Panc1 (cell line): ENCODE measurements at places on chromosomes 3 and 15.

DNA sequence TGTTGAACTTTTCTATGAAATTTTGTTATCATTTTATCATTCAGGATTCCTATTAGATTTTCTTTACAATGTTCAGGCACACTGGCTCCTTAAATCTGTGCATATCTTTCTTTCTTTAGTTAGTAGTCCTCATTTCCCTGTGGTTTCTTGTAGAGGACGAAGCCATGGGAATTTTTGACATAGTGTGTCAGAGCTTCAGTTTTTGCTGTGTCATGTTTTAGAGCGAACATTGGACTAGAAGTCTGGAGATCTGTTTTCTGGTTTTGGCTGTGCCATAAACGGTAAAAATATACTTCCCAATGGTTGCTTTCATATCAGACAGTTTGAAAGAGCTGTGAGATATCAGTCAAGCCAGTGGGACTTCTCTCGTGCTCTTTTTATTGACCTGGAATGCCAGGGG, 105.2 kb downstream of the CHCHD4 start:
- DNase-seq, result no peak

GRCh38 chr15:44598892-44599291, 61.9 kb downstream of the EIF3J start:
- no peak for DNase-seq

DNA sequence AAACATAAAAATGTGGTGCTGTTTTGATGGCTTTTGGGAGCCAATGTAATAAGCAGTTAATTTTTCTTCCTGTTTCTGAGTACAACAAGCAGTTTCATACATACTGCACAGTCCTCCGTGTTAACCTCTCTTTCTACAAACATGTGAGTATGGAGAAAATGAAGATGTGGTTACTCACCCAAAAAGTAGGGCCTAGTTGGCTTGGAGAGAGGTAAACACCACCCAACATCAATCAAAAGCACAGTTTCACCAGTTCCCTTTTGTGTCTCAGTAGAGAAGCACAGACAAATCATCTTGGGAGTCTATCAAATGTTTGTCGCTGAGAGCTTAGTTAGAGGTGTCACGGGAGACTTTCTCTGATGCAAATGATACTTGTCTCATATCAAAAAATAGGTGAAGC, 320.2 kb downstream of the UNC13C start:
- DNase-seq, result no peak

DNA sequence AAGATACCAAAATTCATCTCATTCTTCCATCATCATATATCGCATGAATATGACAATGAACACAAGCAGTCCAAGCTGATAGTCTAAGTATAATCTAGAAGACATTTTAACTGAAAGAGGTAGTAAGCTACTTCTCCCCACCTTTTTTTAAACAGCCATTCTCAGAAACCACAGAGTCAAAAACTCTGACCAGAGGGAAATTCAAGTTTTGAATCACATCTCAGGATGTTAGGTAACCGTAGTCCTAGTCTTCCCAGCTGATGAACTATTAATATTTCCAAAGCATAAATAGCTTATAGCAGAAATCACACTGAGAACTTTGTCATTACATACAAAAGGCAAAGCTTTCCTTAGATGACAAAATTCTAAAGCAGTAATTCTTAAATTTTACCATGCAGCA, 25.8 kb downstream of the NPTN start:
- DNase-seq, result no peak

GRCh38 chr15:39819533-39819932, 36.9 kb upstream of the FSIP1 start:
- no peak for DNase-seq

DNA sequence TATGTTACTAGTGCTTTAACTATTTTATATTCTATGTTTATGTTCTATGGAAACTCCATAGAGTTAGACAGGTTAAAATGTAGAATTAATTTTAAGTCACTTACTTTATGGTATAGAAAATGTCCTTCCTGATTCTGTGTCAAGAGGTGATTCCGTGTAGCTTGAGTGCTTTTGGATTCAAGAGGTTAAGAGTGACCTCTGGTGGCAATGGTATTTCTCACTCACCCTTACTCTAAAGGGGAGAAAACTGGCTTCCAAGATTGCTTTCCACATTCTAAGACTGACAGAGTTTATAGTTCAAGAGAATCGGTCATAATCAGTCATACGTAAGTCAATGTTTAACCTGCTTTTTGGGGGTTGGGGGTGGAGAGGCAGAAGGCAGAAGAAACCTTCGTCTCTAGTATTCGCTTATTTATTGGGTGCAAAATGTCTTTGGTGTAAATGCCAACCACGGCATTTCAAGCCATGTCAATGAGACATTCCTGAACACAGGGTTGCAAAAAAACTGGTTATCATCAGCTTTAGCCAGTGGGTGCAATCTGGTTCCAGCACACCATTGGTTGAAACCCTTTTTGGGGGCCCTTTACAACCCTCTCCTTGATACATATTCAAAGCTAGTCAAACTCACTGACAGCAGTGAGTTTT, 92.0 kb upstream of the VGLL3 start:
- DNase-seq, result peak; percentile 46

GRCh38 chr3:38117748-38118420, 19.0 kb downstream of the ACAA1 start:
- DNase-seq, result peak; percentile 59

DNA sequence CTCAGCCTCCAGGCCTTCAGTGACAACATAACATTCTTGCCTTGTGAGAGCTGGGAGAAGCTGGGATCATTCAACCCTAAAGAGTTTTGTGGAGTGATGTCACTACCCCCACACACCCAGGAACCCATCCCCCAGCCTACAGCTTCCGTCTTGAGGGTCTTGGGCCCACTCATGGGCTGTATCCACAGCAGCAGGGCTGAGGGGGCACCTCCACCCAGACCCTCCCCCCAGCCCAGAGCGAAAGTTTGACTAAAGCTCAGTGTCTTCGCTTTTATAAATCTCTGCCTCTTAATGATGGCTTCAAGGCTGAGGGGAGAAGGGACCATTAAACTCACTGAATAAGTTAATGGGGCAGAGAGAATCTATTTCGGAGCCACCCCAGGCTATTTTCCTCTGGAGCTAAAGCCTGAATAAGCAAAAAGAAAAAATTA, 23.8 kb downstream of the NTRK3 start:
- DNase-seq, result no peak

GRCh38 chr15:39397883-39398282, 183.0 kb upstream of the THBS1 start:
- no peak for DNase-seq

DNA sequence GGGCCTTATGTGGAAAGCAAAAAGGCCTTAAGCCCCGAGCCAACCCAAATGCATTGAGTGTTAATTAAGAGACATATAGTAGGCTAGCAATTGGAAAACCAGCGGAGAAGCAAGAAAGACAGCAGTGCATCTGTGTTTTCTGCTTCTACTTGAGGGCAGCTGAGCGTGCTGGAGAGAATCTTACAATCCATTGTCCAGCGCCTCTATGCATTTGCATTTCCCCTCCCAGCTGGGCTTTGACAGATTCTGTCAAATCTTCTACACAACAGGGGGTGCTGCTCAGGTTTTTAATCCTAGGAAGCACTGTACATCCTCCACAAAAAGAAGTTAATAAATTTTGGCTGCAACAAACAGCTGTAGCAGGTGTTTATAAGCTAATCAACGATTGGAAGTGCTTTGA, 23.9 kb downstream of the SSR3 start:
- DNase-seq, result no peak

GRCh38 chr3:141289228-141289772, 57.7 kb downstream of the PXYLP1 start:
- DNase-seq, result no peak

DNA sequence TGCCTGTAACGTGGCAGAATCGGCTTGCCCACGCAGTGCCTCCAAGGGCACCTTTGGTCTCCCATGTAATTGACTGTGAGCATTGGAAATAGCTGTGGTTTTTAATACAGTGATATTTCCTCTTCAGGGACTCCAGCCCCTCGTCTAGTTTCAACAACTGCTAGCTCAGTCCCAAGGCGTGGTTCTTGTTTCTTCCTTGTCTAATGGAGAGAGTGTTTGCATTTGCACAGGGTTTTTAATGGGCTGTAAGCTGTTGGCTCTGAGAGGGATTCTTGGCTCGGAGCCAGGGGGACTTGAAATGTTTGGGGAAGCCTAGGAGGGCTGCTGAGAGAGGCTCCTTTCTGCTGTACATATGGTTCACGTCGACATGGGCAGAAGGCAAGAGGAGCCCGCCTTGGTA, 86.2 kb downstream of the THSD4 start:
- DNase-seq, result no peak

GRCh38 chr3:141246958-141247301, 15.3 kb downstream of the PXYLP1 start:
- DNase-seq, result no peak

DNA sequence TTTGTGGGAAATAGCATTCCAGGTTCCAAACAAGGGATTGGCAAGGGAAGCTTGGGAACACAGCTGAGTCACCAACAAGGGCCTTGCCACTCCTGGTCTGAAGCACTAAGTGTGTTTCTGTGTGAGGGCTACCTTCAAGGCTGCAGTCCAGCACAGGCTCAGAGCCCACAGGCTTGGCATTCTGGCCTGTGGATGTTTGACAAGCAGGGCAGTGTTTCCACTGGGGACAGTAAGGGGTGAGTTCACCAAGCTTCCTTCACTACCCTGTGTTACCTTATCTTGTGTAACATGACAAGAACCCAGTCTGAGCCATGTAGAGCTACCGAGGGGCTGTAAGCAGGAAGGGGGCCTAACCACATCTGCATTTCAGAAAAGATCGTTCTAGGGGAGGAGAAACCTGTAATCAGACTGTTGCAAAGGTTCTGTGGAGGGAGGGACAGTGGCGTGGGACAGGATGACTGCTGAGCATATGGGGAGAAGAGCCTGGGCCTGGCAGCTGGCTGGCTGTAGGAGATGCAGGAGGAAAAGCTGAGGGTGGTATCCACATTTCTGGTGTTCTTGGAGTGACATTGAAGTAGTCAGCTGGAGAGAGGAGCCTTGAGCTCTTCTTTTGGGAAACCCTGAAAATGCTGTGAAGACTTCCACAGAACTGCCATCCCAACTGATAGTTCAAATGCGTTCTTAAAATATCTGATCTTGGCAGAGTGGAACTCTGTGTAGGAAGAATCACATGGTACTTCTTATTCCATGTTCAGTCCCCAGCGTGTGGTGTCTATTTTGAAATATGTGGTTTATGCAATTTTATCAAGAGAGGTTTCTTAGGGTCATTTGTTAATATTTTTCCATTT, 61.3 kb downstream of the CTDSPL start:
- no peak for DNase-seq
